ENCODE measurements at places on chromosomes 1 and 21.

DNA sequence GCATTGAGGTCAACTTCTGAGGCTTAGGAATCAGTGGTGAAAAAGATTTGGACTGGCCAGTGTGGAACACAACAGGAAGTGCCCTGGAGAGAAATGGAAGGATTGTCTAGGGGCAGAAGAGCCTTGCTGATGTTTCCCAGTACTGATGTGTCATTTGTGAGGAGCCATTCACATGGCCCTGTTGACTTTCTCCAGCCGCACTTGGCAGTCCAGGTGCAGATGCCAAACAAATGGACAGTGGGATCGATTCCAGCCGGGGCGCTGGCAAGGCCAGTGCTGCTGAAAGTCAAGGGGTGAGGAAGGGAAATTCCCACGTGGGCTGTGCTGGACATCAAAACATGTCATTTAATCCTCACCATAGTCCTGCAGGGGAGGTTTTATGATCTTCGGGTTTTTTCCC lies 4.9 kb upstream of the TRIM63 start:
- peak; percentile 41 for DNase-seq

GRCh38 chr1:154547105-154547732 lies 11.2 kb downstream of the UBE2Q1 start:
- DNase-seq = no peak

GRCh38 chr1:75100481-75101092 lies 33.6 kb upstream of the LHX8 start:
- DNase-seq = no peak

DNA sequence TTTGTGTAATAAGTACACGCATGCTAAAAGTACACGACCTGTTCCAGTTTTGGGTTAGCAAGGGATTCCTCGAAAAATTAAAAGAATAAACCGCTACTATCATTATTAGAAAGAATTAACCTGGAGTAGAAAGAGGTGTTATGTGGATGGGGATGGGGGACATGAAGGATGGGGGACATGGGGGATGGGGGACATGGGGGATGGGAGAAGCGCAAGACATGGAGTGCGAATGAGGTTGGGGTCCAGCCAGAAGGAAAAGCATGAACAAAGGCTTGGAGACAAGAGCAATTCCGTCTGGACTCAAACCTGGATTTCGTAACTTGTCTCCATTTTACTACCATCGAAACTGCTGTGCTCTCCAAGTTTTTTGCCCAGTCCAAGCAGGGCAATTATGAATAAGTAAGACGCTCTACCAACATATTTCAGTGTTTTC lies 591 bp upstream of the KDM1A start:
- DNase-seq = no peak

DNA sequence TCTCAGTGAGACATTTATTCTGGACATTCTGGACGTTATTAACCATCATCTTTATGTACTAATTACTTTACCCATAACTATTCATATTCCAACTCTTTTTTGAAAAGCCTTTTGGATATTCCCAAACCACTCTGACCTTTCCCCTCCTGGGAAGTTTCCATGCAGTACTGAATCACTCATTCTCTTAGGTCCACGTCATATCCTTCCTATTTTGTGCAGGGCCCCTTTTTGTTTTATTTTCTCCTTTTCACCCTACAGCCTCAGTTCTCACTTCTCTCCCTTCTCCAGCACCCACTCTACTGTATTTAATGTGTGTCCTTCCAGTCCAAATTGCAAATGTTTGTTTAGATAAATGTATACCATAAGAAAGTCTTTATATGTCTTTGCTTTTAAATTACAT lies 16.4 kb upstream of the ATP1A1 start:
- no peak for DNase-seq

- DNase-seq = no peak
These were observed 2.9 kb downstream of the C2CD2 start for GRCh38 chr21:41950941-41951351.

GRCh38 chr1:109643385-109644230 lies 12.3 kb upstream of the GSTM4 start:
- peak; percentile 86 for DNase-seq

DNA sequence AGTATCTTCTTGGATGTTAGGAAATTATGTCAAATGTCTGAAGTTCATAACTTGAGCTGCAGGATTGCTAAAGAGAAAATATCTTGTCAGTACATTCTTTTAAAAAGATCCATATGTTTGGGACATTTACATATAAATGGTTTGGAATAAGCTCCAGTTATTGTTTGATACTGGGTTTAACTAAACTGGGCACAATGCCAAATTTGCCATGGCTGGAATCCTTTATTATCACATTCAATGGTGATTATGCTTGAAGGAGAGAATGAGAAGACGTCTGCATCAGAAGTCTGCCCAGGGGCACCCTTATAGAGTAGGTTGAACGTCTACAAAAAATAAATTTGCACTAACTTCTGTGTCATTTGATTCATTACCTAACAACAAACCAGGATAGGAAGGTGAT lies 652.5 kb downstream of the AMY1C start:
- no peak for DNase-seq

GRCh38 chr1:210412240-210412639 lies 83.5 kb downstream of the HHAT start:
- DNase-seq = no peak

DNA sequence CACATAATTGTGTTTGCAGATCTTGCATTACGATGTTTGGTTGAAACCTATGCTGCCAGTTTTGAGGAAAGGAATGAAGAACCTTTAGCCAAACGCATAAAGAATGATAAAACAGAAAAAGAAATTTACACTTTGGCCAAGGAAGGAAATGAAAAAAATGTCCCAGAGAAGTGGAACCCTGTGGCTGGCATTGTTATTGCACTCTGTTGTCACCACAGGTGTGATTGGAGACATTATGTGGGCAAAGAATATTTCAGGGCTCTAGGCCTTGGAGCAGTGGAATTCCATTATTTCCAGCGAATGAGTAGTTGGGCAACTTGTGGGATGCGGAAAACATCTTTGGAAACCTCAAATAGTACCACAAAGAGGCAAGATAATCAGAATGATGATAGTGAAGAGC lies 14.9 kb downstream of the TRMT13 start:
- DNase-seq = no peak

DNA sequence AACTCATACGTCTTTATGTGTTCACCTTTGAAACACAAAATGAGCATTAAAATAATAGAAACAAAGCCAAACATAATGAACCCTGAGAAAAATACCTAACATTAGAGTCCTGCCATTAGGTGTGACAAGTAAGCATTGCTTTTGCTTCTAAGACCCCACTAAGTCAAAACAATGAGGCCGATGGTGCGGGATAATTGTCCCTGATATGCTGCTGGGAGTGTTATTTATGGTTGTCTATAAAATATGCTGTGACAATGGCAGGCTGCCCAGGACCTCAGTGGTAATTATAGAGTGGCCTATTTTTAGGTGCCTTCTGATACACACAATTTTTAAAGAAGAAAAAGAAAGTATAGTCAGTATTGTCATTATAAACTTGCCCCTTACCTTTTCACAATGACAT lies 1423.1 kb downstream of the AMY1C start:
- DNase-seq = no peak

- peak; percentile 18 for DNase-seq
These were observed 70.3 kb downstream of the PIK3CD start for GRCh38 chr1:9721606-9722377.
